ENCODE measurements at places on chromosomes 4 and X.

GRCh38 chr4:114527637-114528036, 71.0 kb upstream of the UGT8 start:
- DNase-seq: no peak

DNA sequence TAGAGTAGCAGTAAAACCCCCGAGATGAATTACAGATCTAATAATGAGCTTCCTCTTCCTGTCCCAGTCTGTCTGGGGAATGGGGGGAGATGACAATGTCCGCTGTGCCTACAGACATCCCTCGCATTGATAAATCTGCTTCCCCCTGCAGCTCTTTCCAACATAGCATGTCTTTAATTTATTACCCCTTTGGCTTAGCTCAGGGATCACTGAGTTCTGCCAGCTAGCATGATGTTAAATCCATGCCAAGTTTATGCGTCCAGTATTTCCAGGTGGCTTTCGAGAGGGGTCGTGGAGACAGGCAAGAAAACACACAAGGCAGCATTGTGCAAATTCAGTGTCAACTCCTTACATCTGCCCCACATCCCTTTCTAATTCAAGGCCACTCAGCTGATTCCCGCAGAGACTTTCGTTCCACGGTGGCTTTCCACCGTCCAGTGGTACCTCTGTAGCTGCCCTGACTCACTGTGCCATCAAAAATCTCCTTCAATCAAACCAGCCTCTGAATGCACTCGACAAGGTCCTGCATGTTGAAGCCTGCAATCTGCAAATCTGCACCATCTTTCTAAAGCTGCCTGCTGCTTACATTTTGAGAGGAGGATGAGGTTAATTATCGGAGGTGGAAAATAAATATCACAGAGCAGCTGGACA, 75.1 kb downstream of the MXRA5 start:
- DNase-seq: no peak

DNA sequence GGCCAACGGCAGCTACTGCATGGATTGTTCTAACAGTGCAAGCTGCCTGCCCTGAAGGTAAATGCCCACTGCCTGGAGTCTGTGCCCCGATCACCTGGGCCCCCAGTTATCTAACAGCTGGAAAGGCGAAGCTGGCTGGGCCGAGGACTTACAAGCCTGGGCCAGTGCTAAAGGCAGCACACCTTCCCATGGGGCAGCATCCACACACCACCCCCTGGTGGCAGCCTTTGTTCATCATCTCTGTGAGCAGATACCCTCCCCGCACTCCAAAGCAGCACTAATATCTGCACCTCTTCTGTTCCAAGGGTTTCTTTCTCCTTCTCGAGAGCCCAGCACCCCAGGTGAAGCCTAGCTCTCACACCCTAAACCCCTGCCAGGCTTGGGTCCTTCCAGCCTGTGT, 7.6 kb downstream of the SLC2A9 start:
- no peak for DNase-seq

GRCh38 chrX:108199691-108200090, 108.1 kb downstream of the ATG4A start:
- no peak for DNase-seq

DNA sequence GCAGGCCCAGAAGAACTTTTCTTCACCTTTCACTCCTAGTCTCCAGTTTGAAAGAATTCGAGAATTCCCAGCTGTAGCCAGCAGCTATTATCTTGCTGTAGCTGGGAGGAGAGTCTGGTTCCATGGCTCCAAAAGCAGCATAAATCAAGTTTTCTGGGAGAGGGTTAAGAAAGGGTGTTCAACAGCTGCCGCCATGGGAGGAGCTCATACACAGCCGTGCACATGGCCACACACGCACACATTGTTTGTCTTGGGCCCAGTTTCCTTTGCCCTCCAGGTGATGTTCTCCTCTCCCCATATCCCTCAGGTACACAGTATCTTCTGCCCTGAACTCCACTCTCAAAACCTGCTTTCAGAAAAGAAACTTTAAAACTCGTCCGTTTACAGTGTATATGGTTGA, 4.1 kb upstream of the GPC3 start:
- no peak for DNase-seq

- no peak for DNase-seq
Observed at GRCh38 chr4:137934911-137935310, 307.2 kb downstream of the SLC7A11 start.

Data from smooth muscle cell of the brain vasculature (primary cell).